HT-29 (cell line): ENCODE measurements at places on chromosomes 3 and 15.

- DNase-seq: peak; percentile 90
Observed at GRCh38 chr3:153138276-153139210, 23.5 kb upstream of the RAP2B start.

DNA sequence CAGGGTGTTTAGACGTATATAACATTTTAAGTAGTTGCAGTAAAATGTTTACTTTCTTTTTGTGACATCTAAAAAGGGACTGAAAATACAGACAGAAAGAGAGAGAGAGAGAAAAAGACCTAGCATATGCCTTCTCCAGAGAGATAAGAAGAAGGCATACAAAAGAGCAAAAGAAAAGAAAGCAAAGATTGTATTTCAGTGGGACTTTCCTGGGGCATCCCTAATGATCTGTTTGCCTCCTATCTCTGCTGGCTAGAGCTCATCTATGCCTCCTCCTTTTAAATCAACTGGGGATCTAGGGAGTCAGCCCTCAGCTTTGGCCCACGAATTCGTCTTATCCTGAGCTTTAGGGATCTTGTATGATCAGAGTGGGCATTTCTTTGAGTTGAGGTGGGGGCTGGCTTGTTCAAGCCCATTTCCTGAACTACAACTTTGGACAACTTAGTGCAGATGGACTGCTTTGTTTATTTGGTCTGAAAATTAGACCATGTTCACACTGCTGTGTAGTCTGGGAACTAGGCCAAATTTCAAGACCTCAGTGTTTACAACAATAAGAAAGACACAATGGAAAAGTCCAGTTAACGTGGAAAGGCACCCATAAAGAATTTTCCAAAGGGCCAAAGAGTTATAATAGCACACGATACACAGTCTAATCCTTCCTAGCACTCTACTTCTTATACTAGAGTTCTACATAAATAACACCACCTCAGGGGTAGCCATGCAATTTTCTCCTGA lies 61.0 kb downstream of the ATP8B4 start:
- DNase-seq: no peak

- DNase-seq: no peak
Observed at GRCh38 chr3:190076136-190076535, 44.6 kb downstream of the P3H2 start.

DNA sequence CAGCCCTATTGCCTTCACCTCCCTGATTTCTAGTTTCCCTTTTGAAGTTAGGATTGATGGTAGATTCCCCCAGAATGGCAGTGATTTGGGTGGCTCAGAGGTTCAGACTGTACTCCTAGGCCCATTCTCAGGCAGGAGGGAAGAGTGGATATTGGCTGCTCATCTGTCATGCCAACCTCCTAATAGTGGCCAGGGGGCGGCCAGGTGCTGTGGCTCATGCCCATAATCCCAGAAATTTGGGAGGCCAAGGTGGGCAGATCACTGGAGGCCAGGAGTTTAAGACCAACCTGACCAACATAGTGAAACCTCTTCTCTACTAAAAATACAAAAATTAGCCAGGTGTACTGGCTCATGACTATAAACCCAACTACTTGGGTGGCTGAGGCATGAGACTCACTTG lies 11.3 kb downstream of the RRP9 start:
- DNase-seq: no peak

DNA sequence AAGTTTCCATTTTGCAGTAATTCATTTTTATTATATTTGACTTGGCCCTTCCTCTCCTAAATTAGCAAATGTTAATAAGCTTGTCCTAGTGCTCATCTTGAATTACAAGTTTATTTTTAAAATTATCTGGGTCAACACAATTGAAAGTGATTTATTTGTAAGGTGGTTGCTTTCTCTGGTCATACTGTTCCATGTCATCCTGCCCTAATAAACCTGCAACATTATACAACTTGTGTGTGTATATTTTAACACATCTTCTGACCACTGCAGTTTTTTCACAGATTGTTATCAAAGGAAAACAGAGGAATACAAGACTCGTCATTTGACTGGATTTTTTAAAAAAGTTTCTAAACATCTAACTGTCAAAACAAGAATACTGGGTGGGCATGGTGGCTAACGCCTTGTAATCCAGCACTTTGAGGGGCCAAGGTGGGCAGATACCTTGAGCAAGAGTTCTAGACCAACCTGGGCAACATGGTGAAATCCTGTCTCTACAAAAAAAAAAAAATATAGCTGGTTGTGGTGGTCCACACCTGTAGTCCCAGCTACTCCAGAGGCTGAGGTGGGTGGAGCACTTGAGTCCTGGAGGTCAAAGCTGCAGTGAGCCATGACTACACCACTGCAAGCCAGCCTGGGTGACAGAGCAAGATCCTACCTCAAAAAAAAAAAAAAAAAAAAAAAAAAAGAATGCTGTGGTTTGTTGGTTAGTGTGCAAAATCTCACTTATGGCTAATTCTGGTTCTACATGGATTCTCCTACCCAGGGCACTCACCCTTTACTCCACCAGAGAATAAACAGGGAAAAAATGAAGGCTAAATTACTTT lies 5.0 kb upstream of the LRRFIP2 start:
- no peak for DNase-seq
